ENCODE measurements at places on chromosomes 12 and 14. TPM values are rescaled to one million over a fixed set of nuclear protein-coding genes. Genes with fewer than 3 reads are reported as not detected.
A peak's percentile ranks its signal among the peaks of the same experiment; 100 is the strongest.

- no peak overlapping the region for H3K4me3 ChIP-seq
- peaks cover 31% of the 10 kb centered on the region for H3K4me1 ChIP-seq
- no peak for DNase-seq
- no peaks in the 10 kb centered on the region for H3K27me3 ChIP-seq
- H3K36me3 ChIP-seq, result 0 out of 2 replicates have a peak, but pooled peaks cover 2% of the 10 kb centered on the region
- no peak overlapping the region for H3K27ac ChIP-seq
These were observed 11.1 kb downstream of the ADCY6 start for GRCh38 chr12:48777501-48778400.

The FAM186B gene
- total RNA-seq, result 1.7 TPM

DNA sequence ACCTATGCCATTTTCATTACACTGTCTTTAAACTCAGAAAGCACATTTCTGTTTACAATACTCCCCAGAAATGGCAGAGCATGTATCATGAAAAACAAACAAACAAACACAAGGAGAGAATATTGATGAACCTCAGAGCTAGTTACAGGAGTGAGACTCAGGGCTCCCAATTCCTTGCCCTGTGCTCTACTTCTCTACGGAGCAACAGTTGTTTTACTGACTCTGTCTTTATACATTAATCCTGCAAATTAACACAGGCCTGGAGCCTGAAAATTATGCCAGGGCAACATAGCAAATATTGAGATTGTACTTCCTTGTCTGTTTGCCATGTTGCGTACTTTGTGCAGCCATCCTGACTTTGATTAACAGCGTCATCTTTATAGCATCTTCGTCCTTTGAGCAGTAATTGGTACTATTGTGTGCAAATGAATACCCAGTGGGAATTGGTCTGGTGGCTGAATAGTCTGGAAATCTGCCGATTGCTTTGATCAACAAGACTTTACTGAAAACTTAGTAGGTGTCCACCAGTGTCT, 15.2 kb upstream of the AKAP6 start:
- H3K27me3 ChIP-seq, result no peaks in the 10 kb centered on the region
- no peaks in the 10 kb centered on the region for H3K36me3 ChIP-seq
- DNase-seq, result no peak
- no peak overlapping the region for H3K27ac ChIP-seq

DNA sequence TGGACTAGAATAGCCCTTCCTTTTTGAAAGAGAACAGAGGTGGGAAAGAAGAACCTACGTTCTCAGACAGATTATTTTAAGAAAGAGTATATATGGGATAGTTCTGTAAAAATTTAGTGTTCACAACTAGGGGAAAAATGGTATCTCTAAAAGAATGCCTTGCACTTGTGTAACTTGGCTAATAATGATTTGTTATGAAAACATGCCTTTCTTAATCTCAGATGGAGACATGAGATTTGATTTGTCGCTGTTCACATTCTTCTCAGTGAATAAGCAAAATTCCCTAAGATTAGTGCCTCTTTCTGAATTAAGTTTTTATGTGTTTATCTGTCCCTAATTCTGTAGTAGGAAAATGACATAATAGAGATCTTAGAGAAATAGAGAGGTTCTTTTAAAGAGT, 100.8 kb downstream of the USP15 start:
- H3K27me3 ChIP-seq, result no peaks in the 10 kb centered on the region
- no peaks in the 10 kb centered on the region for H3K36me3 ChIP-seq
- H3K4me1 ChIP-seq, result no peaks in the 10 kb centered on the region
- no peak overlapping the region for H3K27ac ChIP-seq
- no peak for DNase-seq
- H3K4me3 ChIP-seq, result no peak overlapping the region

DNA sequence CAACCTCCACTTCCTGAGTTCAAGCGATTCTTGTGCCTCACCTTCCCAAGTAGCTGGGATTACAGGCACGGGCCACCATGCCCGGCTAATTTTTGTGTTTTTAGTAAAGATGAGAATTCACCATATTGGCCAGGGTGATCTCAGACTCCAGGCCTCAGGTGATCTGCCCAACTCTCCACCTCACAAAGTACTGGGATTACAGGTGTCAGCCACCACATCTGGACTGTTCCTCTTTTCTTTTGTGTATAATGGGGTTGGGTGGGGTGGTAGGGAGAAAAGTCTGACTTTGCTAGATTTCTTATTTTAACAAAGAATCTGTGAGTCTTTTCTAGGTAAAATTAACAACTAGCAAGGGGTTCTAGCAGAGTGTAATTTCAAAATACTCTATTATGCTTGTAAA, 92.7 kb upstream of the AMN1 start:
- H3K36me3 ChIP-seq, result no peaks in the 10 kb centered on the region
- H3K27me3 ChIP-seq, result no peaks in the 10 kb centered on the region
- H3K4me1 ChIP-seq, result peaks cover 10% of the 10 kb centered on the region

DNA sequence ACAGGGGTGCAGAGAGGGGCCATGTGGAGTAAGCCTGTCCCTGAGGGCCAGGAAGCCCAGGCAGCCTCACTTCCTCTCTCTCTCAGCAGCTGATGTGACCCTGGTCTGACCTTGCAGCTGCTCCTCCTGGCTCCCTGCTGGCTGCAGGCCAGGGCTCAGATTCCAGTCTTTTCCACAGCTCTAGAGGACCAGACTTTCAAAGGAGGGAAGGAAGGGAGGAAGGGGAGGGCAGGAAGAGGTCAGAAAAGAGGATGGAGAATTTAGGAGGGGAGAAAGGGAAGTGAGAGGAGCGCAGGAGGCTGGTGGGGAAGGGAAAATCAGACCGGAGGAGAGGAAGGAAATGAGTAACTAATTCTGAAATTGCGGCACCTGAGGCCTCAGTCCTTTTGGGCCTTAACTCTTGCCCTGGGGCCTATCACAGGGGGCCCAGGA, 40.9 kb upstream of the VASH1 start:
- no peaks in the 10 kb centered on the region for H3K36me3 ChIP-seq
- no peak overlapping the region for H3K4me3 ChIP-seq
- no peak for DNase-seq
- H3K27me3 ChIP-seq, result peaks cover 97% of the 10 kb centered on the region

The SYCP3 gene
- not detected for total RNA-seq

DNA sequence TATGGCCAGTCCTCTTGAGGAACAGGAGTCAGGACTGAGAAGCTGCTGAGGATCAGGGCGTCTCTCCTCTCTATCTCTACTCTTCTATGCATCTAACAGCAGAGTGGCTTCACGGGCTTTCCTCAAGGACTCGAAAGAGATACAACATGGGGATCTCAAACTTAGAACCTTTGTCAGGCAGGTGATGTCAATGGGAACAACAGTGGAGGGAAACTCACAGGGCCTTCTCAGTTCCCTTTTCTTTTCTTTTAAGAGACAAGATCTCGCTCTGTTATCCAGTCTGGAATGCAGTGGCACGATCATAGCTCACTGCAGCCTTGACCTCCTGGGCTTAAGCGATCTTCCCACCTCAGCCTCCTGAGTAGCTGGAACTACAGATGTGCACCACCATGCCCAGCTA, 127.6 kb downstream of the PTPN11 start:
- peaks cover 52% of the 10 kb centered on the region for H3K27me3 ChIP-seq
- no peaks in the 10 kb centered on the region for H3K4me1 ChIP-seq
- H3K4me3 ChIP-seq, result no peak overlapping the region
- DNase-seq, result no peak

DNA sequence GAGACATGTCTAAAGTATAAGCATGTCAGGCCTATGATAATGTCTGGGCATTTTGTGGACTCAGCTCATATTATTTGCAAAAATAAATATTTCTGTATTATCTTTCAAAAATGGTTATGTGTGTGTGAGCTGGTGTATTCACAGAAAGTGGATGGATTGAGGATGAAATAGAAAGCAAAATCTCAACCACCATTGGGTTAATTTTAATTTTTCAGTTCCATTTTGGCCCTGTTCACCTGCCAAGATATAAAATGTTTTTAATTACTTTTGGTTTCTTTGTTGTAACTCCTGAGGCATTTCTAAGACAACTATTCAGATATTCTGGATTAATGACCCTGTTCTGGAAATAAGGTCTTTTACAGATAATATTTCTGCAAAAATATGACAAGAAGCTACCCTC, 232.7 kb upstream of the PPFIA2 start:
- no peaks in the 10 kb centered on the region for H3K4me1 ChIP-seq
- no peaks in the 10 kb centered on the region for H3K36me3 ChIP-seq
- H3K27me3 ChIP-seq, result no peaks in the 10 kb centered on the region
- no peak overlapping the region for H3K4me3 ChIP-seq

The HOXC10 gene
- total RNA-seq, result 1.4 TPM

DNA sequence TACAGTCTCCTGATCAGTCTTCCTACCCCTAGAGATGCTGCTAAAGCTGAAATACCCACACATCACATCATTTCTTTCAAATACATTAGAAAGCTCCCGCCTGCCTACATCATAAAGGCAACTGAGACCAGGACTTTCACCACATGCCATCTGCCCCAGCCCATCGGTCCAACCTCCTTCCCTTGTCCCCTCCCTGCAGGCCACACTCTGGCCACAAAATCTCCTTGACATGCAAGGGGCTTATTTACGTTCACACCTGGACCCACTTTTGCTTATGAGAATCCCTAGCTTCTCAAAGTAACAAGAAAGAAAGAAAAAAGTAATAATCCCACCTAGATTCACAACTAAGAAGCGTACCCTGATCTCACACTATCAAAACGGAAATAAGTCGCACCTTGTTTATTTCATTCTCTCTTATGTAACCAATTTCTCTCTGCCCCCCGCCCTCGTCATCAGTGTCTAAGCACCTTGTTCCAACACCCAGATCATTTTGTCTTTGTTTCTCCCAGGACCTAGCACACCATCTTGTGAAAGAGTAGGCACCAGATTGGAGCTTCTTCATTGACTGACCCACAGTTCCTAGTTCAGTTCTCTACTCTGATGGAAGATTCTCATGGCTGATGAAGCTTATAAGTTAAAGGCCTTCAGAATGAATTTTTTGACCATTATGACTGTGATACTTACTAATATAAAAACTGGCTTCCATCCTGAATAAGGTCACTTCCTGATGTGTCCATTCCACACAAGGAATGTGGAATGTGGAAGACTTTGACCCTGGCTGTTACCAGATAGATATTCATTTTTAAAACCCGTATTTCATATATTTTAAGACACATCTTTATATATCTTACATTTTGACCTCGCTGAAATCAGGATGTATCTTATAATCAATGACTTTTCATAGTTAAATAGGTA, 7.7 kb downstream of the WSB2 start:
- peaks cover 40% of the 10 kb centered on the region for H3K4me1 ChIP-seq
- H3K27me3 ChIP-seq, result no peaks in the 10 kb centered on the region
- H3K36me3 ChIP-seq, result peaks cover 17% of the 10 kb centered on the region
- DNase-seq, result no peak

DNA sequence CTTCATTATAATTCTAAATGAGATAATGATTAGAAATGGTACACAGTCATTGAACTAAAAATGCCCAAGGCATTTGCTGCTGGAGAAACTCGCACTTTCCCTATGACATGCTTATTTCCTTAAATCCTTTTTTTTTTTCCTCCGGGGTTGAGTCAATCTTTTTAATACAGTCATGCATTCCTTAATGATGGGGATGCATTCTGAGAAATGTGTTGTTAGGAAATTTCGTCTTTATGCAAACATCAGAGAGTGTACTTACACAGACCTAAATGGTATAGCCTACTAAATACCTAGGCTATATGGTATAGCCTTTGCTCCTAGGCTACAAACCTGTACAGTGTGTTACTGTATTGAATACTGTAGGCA, 29.8 kb upstream of the DACT1 start:
- peak; percentile 54 for DNase-seq
- H3K4me1 ChIP-seq, result no peaks in the 10 kb centered on the region
- no peak overlapping the region for H3K4me3 ChIP-seq
- no peaks in the 10 kb centered on the region for H3K36me3 ChIP-seq
- H3K27ac ChIP-seq, result no peak overlapping the region

The CLEC14A gene
- total RNA-seq, result 0.31 TPM

DNA sequence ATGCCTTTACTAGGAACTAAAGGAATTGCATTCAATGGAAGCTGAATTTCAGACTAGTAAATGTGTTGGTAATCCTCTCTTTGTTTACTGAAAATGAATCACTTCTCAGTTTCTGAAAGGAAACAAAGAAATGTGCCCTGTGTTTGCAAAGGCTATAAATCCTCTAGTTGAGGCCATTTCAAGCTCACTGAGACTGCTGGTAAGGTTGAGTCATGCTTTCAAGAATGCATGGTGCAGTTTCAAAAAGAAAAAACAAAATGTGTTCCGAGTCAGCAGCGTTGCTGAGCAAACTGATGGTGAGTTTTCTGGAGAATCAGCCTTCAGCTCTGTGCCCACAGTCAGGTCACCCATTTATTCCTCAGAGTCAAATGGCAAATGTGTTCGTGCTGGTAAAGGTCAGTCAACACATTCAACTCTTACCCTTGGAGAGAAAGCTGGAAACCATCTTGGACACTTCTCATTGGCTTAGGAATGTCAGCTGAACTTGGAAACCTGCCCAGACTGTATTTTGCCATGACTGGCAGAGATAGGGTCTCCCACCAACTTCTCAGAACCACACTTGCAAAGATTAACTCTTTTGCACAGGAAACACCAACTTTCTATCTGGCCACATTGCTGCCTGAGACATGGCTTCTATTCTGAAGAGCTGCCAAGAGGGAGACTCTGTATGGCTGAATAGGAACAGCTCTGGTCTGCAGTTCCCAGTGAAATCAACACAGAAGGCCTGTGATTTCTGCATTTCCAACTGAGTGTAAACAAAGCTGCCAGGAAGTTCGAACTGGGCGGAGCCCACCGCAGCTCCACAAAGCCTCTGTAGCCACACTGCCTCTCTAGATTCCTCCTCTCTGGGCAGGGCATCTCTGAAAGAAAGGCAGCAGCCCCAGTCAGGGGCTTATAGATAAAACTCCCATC, 484.4 kb downstream of the ATP23 start:
- H3K27me3 ChIP-seq, result no peaks in the 10 kb centered on the region
- peak; percentile 53 for DNase-seq
- H3K4me3 ChIP-seq, result peak overlapping the region; percentile 37
- peak overlapping the region; percentile 92 for H3K27ac ChIP-seq
- H3K4me1 ChIP-seq, result peaks cover 37% of the 10 kb centered on the region

The PPP1R1A gene
- total RNA-seq, result not detected

GRCh38 chr14:73816393-73816816, 35.2 kb upstream of the PTGR2 start:
- H3K27me3 ChIP-seq, result no peaks in the 10 kb centered on the region
- H3K36me3 ChIP-seq, result no peaks in the 10 kb centered on the region
- H3K27ac ChIP-seq, result no peak overlapping the region
- no peak overlapping the region for H3K4me3 ChIP-seq
- H3K4me1 ChIP-seq, result peaks cover 12% of the 10 kb centered on the region

DNA sequence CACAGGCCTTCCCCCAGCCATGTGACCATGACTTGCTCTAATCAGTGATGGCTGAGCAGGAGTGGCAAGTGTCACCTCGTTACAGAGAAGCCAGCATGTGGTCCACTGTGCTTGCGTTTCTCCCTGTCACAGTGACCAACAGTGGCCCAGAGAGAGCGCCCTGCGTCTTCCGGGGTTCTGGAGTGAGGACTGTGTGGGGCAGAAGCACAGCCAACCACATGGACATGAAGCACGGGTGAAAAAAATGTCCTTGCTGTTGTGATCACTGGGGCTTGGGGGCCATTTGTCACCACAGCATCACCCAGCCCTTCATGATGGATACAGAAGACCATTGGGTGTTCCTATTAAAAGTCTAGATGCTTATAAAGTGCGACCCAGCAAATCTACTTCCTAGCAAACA, 174.6 kb upstream of the C14orf180 start:
- DNase-seq, result no peak
- peaks cover 94% of the 10 kb centered on the region for H3K27me3 ChIP-seq
- no peak overlapping the region for H3K4me3 ChIP-seq
- H3K36me3 ChIP-seq, result no peaks in the 10 kb centered on the region

GRCh38 chr14:35687335-35687939, 121.7 kb downstream of the RALGAPA1 start:
- no peak for DNase-seq
- H3K36me3 ChIP-seq, result no peaks in the 10 kb centered on the region
- H3K27me3 ChIP-seq, result no peaks in the 10 kb centered on the region
- no peak overlapping the region for H3K27ac ChIP-seq
- no peak overlapping the region for H3K4me3 ChIP-seq
